ENCODE measurements at places on chromosomes 7 and 10. TPM values are rescaled to one million over a fixed set of nuclear protein-coding genes. Genes with fewer than 3 reads are reported as not detected.

DNA sequence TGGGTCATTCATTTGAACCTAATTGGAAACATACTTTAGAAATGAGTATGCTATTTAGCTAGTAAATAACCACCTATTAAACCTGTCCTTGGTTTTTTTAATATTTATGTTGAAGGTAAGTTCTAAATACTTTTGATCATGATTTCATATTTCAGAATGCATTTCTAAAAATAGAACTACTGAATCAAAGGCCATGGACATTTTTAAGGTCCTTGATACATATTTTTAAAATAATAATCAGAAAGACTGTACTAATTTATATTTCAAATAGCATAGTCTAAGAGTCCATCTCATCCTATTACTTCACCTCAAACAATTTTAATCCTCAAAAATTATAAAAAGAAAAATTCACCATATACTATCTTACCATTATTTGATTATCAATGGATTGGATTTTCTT, 102.1 kb upstream of the AKR1E2 start:
- no peaks in the 10 kb centered on the region for H3K4me1 ChIP-seq
- no peaks in the 10 kb centered on the region for H3K36me3 ChIP-seq
- DNase-seq = no peak
- no peak overlapping the region for H3K4me3 ChIP-seq

Gene PAPOLB
- total RNA-seq = 1.9 TPM

Gene TSPAN33
- 4.5 TPM for total RNA-seq

Gene PI4K2A
- 22.4 TPM for total RNA-seq
